GM23248 (cell line): ENCODE measurements at places on chromosomes 4 and X. TPM values are rescaled to one million over a fixed set of nuclear protein-coding genes. Genes with fewer than 3 reads are reported as not detected.

- DNase-seq, result no peak
Observed at GRCh38 chr4:106291678-106292077, 24.3 kb downstream of the TBCK start.

IGSF1 gene
- not detected in 2 replicates for total RNA-seq

GRCh38 chrX:121853762-121854613 is 806.6 kb downstream of the GLUD2 start:
- no peak for DNase-seq

DNA sequence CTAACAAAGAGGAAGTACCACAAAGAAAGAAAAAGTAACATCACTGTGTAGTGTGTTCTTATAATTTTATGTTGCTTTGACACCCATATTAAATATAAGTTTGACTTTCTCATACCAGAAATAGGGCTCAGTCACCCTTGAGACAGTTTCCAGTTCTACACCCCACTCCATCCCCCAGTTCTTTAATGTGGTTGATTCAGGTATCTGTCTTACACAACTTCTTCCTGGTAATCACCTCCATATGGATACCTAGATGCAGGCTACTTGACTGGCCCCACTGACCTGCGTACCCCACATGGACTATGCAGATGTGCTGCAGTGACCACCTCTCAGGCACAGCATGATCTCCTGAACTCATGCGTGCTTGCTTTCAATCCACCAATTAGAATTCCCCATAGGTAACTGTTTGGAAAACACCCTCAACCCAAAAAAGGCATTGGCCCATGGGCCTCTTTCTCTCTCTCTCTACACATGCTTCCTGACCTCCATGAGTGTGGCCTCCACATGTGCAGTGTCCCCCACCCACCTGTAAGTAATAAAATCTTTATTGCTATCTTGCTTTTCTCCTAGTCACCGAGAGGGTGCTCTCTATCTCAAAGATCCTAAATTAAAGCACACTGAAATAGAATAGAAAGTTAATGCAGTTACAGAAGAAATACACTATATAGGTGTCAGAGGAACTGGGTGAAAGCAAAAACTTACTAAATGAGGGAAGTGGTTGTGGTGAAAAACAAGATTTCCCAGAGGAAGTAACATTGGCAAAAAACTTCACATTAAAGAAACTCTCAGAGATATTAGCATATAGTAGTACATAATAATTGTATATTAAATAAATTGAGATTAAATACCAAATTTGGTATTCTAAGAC is 98.4 kb downstream of the ZAR1 start:
- DNase-seq, result peak; percentile 32

GRCh38 chr4:94462572-94462971 is 10.8 kb downstream of the PDLIM5 start:
- DNase-seq, result no peak

GRCh38 chrX:153944140-153944799 is at the start of gene RENBP:
Gene RENBP, minus strand, starts transcription at chrX:153944643. Its CDS starts 33 bp downstream, at chrX:153944610.
- no peak for DNase-seq

NDNF gene
- total RNA-seq, result 1.9 and 3.4 TPM in 2 replicates

GRCh38 chrX:72243472-72243871 is 4.6 kb upstream of the ERCC6L start:
- peak; percentile 55 for DNase-seq

- no peak for DNase-seq
Observed at GRCh38 chrX:103783196-103783595, 6.6 kb downstream of the PLP1 start.

MAGED4 gene
- total RNA-seq, result 19.9 and 63.1 TPM in 2 replicates

- DNase-seq, result no peak
Observed at GRCh38 chr4:8318509-8318908, 49.0 kb downstream of the HTRA3 start.

GRCh38 chrX:46882266-46882665 is 30.0 kb upstream of the JADE3 start:
- no peak for DNase-seq

GRCh38 chr4:40576651-40577480 is 52.8 kb downstream of the RBM47 start:
- peak; percentile 92 for DNase-seq

MAGEB1 gene
- total RNA-seq, result not detected in 2 replicates
